HS-27A (cell line): ENCODE measurements at places on chromosomes 16 and 17.
A peak's percentile ranks its signal among the peaks of the same experiment; 100 is the strongest.

GRCh38 chr17:31721291-31722025, 137.6 kb downstream of the COPRS start:
- no peak for DNase-seq

GRCh38 chr17:6444571-6445335, 498 bp downstream of the PIMREG start:
- DNase-seq: no peak

DNA sequence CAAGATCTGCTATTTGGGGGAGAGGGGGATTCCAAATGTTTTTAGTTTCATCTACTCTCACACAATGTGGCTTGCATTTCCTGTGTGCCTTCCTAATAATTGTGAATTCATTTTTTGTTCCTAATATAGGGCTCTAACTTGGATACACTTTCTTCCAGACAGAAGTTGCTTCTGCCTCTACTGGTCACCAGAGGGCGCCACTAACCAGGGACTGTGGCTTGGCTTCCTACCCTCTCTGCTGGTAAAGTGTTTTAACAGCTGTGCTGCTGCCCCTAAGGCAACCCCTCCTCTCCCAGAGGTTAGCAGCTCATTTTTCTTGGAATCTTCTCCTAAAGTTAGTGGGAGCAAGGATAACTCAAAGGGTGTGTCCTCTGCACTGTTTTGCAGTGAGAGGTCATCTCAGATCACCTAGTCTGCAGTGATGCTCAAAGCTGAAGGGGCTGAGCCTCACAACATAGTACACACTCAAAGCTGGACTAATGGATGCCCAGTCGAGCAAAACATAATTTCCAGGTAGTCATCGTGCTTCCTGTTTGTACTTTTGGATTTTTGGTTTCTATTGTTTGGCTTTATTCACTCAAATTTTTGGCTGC, 5.0 kb upstream of the PRSS54 start:
- DNase-seq: no peak

DNA sequence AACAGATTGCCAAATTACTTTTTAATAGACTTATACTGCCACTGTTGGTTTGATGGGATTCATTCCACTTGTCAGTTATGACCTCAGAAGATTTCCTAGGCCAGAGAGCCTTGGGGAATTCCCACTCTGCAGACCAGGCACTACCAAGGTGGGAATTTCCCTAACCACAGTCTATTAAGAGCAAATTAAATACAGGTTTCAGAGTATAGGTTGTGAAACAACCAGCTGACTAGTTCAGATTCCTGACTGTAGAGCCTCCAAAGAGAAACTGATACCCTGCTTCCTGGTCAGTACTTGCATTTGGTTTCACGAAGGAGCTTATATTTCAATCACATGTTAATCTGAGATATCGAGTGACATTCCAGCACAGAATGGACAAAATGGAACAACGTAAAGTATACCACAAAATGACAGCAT, 186.5 kb downstream of the STX8 start:
- no peak for DNase-seq

DNA sequence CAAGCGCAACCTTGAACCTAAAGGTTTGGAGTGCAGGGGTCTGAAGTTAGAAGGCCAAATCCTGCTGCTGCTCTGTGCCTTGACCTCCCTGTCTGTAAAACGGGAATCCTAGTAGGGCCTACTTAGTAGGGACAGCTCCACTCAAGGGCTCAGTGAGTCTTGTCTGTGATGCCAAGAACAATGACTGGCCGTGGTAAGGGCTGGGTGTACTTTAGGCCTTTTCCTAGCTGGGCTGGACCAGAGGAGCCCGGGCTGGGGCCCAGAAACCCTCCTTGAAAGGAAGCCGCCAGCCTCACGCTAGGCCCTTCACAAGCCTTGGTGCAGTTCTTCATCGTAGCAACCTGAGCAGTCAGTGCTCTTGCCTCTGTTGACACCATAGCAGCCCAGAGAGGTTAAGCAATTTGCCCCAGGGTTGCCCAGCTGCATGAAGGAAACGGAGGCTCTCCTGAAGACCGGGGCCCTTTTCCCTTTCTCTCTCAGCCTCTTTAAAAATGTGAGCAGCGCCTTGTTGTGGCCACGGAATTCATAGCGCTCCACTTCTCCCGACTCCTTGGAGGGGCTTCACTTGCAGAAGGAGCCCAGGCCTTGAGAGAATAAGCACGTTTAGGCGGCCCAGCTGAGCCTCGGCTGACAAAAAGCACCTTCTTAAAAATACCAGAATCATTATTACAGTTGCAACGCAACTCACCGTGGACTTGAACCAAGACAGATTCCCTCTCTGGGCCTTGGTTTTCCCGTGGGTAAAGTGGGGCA, 4.4 kb downstream of the NECAB2 start:
- DNase-seq: no peak

GRCh38 chr16:8299635-8300034, 290.7 kb downstream of the TMEM114 start:
- no peak for DNase-seq

GRCh38 chr17:63185420-63185819, 219.4 kb downstream of the TANC2 start:
- peak; percentile 26 for DNase-seq

- no peak for DNase-seq
Measured at GRCh38 chr17:22459953-22460350, 767.6 kb downstream of the KCNJ18 start.

GRCh38 chr16:31430380-31431052, 2.4 kb upstream of the COX6A2 start:
- DNase-seq: no peak

DNA sequence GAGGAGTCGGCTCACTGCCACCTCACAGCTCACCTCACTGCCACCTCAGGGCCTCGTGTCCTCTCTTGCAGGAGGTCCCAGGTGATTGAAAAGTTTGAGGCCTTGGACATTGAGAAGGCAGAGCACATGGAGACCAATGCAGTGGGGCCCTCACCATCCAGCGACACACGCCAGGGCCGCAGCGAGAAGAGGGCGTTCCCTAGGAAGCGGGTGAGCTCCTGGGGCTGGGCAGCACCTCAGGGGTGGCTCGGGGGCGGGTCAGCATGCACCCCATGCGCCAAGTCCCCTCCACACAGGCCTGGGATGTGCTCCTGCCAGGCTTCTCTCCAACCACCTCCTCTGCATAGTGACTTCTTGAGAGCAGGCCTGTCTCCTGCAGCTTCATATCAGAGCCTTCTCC, 63.6 kb downstream of the PLD6 start:
- DNase-seq: no peak

- DNase-seq: no peak
Measured at GRCh38 chr16:30902029-30902972, 5.9 kb downstream of the CTF1 start.

DNA sequence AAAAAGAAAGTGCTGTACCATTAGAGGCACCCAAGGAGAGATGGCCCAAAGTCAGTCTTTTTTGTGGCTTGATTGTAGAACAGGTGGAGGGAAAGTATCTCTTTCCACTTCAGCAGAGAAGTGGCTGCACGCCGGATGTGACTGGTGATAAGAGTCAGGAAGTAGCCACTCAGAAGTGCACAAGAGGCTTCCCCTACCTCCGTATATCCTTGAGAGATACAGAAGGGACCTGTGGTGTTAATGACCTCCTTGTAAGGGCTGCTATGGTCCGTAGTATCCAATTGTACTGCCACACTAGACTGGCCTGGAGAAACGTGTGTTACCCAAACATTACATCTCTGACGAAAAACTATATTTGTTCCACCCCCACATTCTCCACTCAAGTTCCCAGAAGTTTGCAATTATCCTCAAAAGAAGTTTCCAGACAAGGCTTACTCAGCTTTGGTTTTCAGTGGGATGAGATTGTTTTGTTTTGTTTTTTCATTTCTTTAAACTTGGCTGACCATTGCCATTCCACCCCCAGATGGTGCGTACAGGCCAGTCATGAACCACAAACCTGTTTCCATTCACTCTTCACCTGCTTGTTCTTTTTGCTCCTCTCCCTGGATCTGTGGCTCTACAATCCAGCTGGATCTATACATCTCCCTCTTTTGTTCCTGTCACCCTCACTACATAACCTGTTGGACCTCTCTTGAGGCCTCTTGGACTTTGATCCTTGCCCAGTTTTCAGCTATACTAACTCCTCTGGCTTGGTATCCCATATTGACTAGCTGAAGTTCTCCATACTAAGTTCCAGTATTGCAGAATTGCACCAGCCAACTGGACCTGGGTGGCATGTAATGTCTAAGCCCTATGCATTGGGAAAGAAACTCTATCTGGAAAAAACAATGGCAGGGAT, 20.7 kb upstream of the MED13 start:
- no peak for DNase-seq

DNA sequence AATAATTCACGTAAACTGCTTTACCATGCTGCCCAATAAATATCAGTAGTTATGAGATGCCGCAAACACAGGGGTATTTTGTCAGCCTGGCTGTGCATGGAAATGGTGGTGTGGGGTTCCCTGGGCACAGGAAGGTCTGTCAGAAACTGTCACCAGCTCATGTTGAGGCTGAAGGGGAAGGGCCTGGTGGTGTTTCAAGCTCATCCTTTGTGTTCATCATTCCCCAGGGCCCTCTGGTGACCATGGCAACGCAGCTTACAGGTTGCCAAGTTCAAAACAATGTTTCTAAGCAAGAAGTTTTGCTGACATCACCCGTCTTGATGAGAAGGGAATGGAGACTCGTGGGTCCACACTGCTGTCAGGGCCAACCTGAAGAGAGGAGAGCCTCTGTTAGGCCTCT, 348.9 kb upstream of the C16orf82 start:
- no peak for DNase-seq

DNA sequence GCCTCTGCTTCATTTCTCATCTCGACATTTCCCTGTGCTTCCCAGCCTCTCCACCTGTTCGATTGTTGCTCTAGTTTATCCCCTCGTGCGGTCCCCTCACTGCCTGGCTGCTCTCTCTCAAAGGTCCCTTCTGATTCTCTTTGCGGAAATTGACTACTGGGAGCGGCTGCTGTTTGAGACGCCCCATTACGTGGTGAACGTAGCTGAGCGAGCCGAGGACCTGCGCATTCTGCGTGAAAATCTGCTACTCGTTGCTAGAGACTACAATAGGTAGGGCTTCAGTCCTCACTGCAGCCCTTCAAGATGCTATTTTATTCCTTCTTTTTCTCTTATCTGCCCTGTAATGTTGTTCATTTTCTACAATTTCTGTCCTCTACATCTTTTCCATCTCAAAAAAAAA, 39.4 kb downstream of the DNAH2 start:
- no peak for DNase-seq

DNA sequence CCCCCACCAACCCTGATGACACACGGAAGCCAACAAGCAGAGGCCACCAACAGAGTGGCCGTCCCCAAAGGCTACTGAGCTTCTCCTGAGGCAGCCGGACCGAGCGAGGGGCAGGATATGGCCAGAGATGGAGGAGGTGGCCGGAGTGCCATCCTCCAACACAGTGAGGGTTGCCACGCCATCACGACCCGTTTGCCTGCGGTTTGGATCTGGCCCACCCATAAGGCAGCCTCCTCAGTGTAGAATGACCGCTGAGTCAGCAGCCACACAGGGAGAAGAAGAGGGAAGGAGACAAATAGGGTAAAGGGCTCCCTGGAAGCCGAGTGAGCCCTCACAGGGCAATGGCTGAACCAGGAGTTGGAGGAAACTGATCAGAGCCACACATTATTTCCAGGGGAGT, 13.8 kb downstream of the HNF1B start:
- no peak for DNase-seq

GRCh38 chr16:68452176-68452575, 3.9 kb upstream of the SMPD3 start:
- peak; percentile 72 for DNase-seq

GRCh38 chr17:39284685-39285084, 58.9 kb upstream of the STAC2 start:
- no peak for DNase-seq

GRCh38 chr16:2242598-2242997, 6.4 kb downstream of the DNASE1L2 start:
- no peak for DNase-seq
